T-helper 2 cell (primary cell): ENCODE measurements at places on chromosomes 4 and X.

DNA sequence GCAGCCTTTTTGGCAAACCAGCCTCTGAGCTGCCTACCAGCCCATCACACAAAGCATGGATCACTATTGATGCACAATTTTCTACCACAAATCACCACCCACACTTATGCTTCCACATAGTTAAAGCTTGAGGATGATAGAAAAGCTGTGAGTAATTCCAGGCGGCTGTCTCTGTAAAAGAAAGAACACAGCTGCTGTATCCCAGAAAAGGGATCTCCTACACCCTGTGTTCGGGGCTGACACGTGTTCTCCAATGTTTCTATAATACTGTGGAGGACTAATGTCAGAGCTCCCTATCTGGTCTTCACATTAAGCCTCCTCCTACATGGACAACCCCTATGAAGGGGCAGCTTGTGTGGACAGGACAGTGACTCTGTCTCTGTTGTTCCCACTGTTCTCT is 12.5 kb upstream of the BRS3 start:
- DNase-seq: no peak

GRCh38 chr4:159447296-159447695 is 344.4 kb downstream of the RAPGEF2 start:
- DNase-seq: no peak

- DNase-seq: no peak
These were observed 156.0 kb downstream of the DCLK2 start for GRCh38 chr4:150234246-150234645.

DNA sequence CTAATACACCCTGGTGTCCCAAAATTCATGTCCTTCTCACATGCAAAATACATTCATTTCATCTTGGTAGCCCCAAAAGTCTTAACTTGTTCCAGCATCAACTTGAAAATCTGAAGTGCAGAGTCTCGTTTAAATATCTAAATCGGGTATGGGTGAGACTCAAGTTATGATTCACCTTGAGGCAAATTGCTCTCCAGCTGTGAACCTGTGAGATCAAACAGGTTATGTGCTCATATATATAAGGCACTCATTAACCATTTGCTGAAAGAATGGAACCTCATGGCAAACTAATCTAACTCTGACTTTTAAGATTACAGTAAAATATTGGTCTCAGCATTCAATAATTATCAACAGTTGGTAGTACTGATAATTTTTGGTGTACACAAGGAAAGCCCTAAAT is 55.5 kb downstream of the PDLIM5 start:
- DNase-seq: no peak

- DNase-seq: no peak
These were observed 32.7 kb upstream of the MAGED1 start for GRCh38 chrX:51860679-51861078.
